ENCODE measurements at places on chromosomes 1 and 21. TPM values are rescaled to one million over a fixed set of nuclear protein-coding genes. Genes with fewer than 3 reads are reported as not detected.

Gene PODN
- 58.7 TPM for total RNA-seq

Gene NCAM2
- 1.8 TPM for total RNA-seq

Gene TMEM50A
- total RNA-seq: 109 TPM

Gene DCDC2B
- under 0.01 TPM for total RNA-seq

Gene S100A2
- total RNA-seq: 2.6 TPM
